ENCODE measurements at places on chromosomes 1 and 21. TPM values are rescaled to one million over a fixed set of nuclear protein-coding genes. Genes with fewer than 3 reads are reported as not detected.

PGLYRP3 gene
- not detected for total RNA-seq

- no peak for DNase-seq
These were observed 329.4 kb downstream of the KIF26B start for GRCh38 chr1:245484176-245484575.

GRCh38 chr21:31894457-31894856 lies 21.6 kb downstream of the HUNK start:
- DNase-seq = no peak

GRCh38 chr1:179955287-179955680 lies 674 bp downstream of the CEP350 start:
- DNase-seq = peak; percentile 28

GRCh38 chr1:183023601-183024316 lies 539 bp downstream of the LAMC1 start:
- peak; percentile 42 for DNase-seq

All from RPMI7951 (cell line).